Panc1 (cell line): ENCODE measurements at places on chromosomes 16 and 17. TPM values are rescaled to one million over a fixed set of nuclear protein-coding genes. Genes with fewer than 3 reads are reported as not detected.

- DNase-seq: no peak
These were observed 16.6 kb downstream of the TUBD1 start for GRCh38 chr17:59876107-59876506.

GRCh38 chr16:73025856-73026210 lies 22.1 kb downstream of the ZFHX3 start:
- no peak for DNase-seq

DNA sequence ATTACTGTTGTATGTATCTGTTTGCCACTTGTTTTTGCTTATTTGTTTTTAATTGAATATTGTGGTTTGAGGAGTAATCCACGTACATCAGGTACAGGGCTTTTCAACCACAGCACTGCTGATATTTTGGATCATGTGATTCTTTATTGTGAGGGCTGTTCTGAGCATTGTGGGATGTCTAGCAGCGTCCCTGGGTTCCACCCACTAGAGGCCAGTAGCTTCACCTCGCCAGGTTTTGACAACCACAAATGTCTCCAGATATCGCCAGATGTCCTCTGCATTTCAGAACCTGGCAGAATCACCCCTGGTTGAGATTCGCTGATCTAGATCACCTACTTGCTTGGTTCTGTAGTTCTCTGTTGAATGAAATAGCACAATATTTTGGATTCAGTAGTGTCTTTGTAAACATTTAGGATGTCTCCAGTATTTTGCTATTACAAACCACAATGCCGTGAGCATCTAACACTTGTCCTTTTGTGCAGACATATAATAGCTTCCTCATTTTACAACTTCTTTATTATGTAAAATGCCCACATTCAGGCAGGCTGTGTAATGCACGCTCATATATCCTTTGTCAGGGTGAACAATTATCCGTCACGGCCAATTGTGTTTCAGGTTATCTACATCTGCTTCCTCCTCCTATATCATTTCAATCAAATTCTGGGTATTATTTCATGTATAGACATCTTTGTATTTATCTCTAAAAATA lies 380.3 kb downstream of the SNX29 start:
- DNase-seq: no peak

DNA sequence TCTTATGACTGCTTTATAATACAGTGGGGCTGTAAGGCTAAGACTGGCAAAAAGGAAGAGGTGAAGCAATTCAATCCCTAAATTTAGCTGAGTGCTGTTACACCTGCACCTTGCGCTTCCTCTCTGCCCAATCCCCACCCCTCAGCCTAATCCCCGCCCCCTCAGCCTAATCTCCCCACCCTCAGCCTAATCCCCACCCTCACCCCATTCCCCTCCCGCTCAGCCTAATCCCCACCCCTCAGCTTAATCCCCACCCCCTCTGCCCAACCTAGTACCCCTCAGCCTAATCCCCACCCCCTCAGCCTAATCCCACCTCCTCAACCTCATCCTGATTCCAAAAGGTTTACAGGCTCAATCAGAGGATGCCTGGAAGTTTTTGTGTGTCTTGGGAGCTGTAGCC lies 155.5 kb downstream of the PMP22 start:
- DNase-seq: no peak

- DNase-seq: no peak
These were observed at the start of gene C17orf107 for GRCh38 chr17:4899341-4900230. Gene C17orf107, plus strand, starts transcription at chr17:4899536. Its CDS starts 227 bp downstream, at chr17:4899763.

DNA sequence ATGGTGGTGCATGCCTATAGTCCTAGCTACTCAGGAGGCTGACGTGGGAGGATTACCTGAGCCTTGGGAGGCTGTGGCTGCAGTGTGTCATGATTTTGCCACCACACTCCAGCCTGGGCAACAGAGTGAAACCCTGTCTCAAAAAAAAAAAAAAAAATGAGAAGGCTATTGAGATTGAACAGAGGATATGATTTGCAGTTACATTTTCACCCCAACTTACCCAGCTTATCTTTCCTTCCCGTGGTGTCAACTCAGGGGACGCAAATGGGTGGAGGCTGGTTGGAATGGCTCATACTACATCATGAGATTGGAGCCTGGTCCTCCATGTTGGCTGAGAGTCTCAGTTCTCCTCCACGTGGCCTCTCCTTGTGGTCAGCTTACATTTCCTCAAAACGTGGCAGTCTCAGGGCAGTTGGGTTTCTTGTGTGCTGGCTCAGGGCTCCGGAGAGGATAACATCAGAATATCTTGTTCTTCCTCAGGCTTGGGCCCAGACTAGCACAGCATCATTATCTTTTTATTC lies 17.2 kb upstream of the NSMCE1 start:
- no peak for DNase-seq

- DNase-seq: no peak
These were observed 63.5 kb downstream of the PCTP start for GRCh38 chr17:55814377-55814776.

- no peak for DNase-seq
These were observed 1.0 kb downstream of the LYRM1 start for GRCh38 chr16:20901436-20902112.

GRCh38 chr16:79980650-79981521 lies 380.3 kb upstream of the MAF start:
- no peak for DNase-seq

- DNase-seq: no peak
These were observed 25.2 kb downstream of the MIS12 start for GRCh38 chr17:5511401-5512225.

DNA sequence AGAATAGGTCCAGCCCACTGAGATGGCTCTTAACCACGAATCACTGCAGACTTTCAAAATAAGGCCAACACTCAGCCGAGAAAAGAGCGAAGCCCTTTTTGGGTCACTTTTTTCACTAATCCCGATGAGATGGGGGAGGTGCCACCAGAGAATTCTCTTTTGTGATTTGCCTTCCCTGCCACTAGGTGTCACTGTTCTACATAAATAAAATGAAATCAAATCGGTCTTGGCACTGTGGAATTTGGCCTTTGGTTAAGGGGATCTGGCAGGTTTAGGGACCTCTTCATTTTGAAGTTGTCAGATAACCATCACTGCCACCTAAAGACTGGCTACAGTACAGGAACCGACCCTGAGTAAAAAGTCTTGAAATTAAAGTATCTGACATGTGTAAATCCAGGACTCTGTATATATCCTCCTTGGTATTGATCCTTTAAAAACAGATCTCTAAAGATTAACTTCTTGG lies 147.0 kb downstream of the HS3ST4 start:
- peak; percentile 33 for DNase-seq

- DNase-seq: no peak
These were observed 329.4 kb upstream of the CDH5 start for GRCh38 chr16:66036793-66037715.

DNA sequence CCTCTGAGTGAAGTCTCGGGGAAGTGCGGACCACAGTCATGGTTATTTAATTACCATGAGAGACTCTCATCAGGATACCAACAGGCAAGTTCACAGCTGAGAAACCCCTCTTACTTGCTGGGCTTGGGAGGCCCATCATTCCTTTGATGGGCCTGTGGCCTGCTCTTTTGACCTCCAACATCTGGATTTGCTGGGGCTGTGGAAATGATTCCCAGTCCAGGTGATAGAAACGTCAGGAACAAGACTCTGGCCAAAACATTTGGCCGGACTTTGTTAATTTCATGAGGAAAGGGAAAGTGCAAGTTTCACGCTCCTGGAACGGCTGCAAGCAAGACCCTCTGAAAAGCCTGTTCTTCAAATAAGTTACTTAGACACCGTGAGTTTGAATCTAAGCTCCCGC lies 42.5 kb downstream of the TMEM114 start:
- no peak for DNase-seq

- no peak for DNase-seq
These were observed 169.8 kb downstream of the LAT start for GRCh38 chr16:29154676-29155121.

DNA sequence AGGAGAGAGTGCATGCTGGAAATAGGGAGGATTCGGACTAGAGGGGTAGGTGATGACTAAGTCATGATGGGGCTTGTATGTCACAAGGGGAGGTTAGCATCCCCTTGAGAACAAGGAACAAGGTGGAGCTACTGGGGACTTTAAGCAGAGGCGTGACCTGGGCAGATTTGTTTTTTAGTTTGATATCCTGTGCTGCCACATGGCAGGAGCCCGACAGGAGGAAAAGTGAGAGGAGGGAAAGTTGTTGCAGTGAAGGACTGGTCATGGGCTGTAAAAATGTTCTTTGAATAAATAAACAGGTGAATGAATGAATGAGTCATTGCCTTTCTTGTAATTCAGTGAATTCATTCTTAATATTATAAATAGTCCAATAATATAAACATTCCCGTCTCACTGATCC lies 365.1 kb upstream of the CDH5 start:
- no peak for DNase-seq

DNA sequence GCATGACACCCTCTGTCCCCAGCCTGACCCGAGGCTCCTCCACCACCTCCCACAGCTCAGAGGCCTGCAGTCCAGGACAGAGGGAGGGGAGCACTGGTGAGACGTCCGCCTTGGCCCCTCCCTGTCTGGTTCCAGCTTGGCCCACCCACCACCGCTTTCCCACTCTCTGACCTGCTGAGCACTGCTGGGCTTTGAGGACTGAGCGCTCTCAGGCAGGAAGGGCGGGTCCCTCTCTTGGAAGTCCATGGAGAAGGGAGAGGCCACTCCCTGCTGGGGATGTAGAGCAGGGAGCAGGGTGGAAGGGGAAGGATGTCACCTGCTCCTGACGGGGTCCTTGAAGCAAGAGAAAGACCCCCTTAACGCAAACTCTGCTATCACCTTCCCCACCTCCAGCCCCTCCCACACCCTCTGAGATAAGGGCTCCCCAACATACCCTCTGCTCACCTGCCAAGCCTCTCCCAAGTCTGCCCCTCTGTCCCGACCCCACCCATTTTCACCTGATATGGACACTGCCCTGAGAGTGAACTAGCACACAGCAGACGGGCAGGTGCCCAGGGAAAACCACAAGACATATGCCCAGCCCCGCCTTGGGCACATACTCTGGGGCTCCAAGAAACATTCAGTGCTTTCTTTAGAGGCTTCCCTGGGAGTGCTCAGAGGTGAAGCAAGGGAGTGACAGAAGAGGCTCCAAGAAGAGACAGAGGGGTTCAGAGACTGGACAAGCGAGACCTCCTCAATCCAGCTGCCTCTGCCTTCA lies 1.4 kb downstream of the OSBPL7 start:
- DNase-seq: no peak

- no peak for DNase-seq
These were observed 14.0 kb downstream of the TSNAXIP1 start for GRCh38 chr16:67820608-67821259.

DNA sequence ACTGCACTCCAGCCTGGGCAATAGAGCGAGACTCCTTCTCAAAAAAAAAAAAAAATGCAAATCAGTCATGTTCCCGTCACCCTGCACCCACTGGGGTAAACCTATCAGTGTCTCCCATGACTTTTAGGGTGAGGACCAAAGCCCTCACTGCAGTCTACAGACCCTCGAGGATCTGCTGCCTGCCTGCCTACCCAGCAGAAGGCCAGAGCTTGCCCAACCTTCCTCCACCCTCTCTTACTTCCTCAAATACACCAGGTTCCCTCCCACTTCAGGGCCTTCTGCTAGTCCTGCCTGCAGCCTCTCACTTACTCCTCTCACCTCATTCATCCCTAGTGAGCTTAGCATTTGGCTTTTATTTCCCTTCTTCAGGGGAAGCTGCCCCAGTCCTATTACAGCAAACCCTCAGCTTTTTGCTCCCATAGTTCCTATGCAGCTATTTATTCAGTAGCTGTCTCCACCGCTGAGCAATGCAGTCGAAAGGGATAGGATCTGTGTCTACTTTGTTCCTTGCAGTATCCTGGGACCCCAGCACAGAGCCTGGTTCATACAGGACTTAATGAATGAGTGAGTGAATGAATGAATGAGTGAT lies 17.8 kb upstream of the TOB1 start:
- no peak for DNase-seq

- DNase-seq: no peak
These were observed 167.1 kb downstream of the KCNJ2 start for GRCh38 chr17:70336411-70336810.

DNA sequence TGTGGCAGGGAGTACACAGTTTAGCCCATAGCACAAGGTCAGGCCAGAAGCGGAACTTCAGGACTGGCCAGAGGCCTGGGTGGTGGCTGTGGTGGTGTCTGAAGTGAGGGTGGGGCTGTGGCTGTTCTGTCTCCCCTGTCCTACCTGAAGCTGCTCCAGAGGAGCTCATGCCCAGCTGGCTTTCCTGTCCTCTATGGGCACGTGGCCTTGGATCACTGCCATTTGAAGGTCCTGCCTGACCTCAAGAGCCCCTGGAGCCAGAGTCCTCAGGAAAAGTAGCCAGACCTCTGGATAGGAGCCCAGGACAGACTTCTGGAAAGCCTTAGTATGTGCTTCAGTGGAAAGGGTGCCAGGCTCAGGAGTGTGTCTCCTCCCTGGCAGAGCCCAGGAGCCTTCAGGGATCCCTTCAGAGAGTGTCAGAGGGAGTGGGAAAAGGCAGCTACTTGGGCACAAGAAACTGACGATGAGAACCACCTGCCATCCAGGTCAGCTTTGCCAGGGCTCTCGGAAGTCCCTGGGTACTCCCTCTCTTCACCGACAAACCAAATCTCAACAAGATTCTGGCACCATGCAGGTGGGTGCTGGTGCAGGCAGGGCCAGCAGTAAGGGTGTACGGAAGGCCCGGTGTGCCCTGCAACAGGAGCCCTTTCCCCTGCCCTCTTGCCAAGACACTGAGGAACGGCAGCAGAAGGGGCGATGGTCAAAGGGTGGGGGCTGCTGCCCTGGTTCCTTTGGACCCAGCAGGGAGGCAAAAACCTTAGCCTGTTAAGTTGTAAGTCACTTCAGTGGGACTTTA lies 153.7 kb downstream of the NTN1 start:
- DNase-seq: no peak

DNA sequence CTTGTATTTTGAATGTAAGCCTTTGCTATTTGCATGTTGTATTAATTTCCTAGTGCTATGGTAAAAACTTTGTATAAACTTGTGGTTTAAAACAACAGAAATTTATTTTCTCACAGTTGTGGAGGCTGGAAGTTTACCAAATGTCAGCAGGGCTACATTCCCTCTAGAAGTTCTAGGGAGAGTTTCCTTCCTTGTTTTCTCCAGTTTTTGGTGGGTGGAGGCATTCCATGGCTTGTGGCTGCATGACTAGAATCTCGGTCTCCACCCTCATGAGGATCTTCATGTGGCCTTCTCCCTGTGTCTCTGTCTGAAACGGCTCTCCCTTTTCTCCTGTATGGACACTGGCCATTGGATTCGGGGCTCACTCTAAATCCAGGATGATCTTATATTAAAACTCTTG lies 482.2 kb upstream of the GOT2 start:
- no peak for DNase-seq

GRCh38 chr17:12094336-12094735 lies 73.7 kb downstream of the MAP2K4 start:
- no peak for DNase-seq

- no peak for DNase-seq
These were observed 9.7 kb upstream of the ARHGAP17 start for GRCh38 chr16:25024900-25025299.

SMIM36 gene
- total RNA-seq: not detected

TMC7 gene
- 5.1 TPM for total RNA-seq

MED31 gene
- 18.6 TPM for total RNA-seq

KCNG4 gene
- not detected for total RNA-seq

AANAT gene
- not detected for total RNA-seq

C1QTNF1 gene
- 1.5 TPM for total RNA-seq

CALB2 gene
- 0.59 TPM for total RNA-seq

TPSD1 gene
- 0.26 TPM for total RNA-seq

TEX19 gene
- 0.21 TPM for total RNA-seq

TP53TG3B gene
- 0.18 TPM for total RNA-seq

SMPD3 gene
- 0.77 TPM for total RNA-seq

CCDC40 gene
- 18.0 TPM for total RNA-seq

TBC1D3C gene
- total RNA-seq: not detected

SGSH gene
- total RNA-seq: 70.2 TPM
